Activated B cell treated with CpG ODN at 0.5 μM for 24 hours (primary cell): ENCODE measurements at places on chromosomes 1 and 21. TPM values are rescaled to one million over a fixed set of nuclear protein-coding genes. Genes with fewer than 3 reads are reported as not detected.

The KPRP gene
- total RNA-seq: not detected in 2 replicates

DNA sequence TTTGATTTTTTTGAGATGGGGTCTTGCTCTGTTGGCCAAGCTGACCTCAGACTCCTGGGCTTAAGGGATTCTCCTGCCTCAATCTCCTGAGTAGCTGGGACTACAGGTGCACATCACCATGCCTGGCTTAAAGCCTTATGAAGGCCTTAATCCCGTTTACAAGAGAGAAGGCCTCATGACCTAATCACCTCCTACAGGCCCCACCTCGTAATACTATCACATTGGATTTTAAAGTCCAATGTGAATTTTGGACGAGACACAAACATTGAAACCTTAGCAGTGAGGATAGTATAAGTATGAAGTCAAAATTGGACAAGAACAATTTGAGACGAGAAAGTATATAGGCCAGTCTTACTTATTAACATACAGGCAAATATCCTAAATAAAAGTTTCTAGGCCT lies 73.9 kb downstream of the MAST2 start:
- no peak overlapping the region for H3K27ac ChIP-seq
- peaks cover 11% of the 10 kb centered on the region for H3K27me3 ChIP-seq
- H3K4me1 ChIP-seq: peaks cover 7% of the 10 kb centered on the region
- H3K36me3 ChIP-seq: no peaks in the 10 kb centered on the region
- DNase-seq: no peak
- H3K4me3 ChIP-seq: no peak overlapping the region

GRCh38 chr1:182672487-182672836 lies 11.9 kb downstream of the RGS8 start:
- H3K4me1 ChIP-seq: peaks cover 17% of the 10 kb centered on the region
- no peak overlapping the region for H3K4me3 ChIP-seq
- H3K27ac ChIP-seq: no peak overlapping the region
- no peaks in the 10 kb centered on the region for H3K36me3 ChIP-seq

The EDN2 gene
- not detected in 2 replicates for total RNA-seq

DNA sequence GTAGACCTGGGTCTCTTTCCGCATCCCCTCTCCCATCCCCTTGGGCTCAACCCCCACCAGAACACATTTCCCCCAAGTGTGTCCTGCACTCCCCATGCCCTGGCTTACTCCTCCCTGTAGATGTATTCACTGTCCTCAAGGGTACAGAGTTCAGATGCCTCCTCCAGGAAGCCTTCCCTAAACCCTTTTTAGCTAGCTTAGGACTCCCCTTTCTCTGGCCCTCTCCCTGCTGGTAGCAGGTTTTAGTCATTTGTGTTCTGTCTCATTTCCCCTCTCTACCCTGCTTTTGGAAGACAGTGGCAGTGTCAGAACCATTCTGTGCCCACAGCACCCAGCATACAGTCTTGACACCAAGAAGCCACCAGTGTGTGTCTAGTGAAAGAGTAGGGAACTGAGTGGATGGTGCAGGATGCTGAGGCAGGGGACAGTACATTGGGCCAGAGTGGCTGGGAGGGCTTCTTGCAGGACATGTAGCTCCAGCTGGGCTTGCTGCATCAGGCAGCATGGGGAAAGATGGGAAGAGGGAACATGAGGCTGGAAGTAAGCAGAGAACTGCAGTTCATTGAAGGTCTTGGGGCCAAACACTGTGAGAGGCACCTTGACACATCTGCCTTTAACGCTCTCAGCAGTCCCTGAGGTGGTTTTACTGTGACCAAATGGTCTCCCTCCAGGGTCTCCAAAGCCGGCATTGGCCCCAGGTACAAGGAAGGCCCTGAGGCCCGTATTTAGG lies 2.5 kb downstream of the FOXO6 start:
- peak overlapping the region; percentile 7 for H3K4me3 ChIP-seq
- H3K36me3 ChIP-seq: no peaks in the 10 kb centered on the region
- peaks cover 31% of the 10 kb centered on the region for H3K4me1 ChIP-seq
- H3K27me3 ChIP-seq: peaks cover 38% of the 10 kb centered on the region

The LRRN2 gene
- total RNA-seq: not detected in 2 replicates

The C1orf87 gene
- not detected in 2 replicates for total RNA-seq

The BARHL2 gene
- total RNA-seq: not detected in 2 replicates

The CLCNKB gene
- total RNA-seq: not detected in 2 replicates

DNA sequence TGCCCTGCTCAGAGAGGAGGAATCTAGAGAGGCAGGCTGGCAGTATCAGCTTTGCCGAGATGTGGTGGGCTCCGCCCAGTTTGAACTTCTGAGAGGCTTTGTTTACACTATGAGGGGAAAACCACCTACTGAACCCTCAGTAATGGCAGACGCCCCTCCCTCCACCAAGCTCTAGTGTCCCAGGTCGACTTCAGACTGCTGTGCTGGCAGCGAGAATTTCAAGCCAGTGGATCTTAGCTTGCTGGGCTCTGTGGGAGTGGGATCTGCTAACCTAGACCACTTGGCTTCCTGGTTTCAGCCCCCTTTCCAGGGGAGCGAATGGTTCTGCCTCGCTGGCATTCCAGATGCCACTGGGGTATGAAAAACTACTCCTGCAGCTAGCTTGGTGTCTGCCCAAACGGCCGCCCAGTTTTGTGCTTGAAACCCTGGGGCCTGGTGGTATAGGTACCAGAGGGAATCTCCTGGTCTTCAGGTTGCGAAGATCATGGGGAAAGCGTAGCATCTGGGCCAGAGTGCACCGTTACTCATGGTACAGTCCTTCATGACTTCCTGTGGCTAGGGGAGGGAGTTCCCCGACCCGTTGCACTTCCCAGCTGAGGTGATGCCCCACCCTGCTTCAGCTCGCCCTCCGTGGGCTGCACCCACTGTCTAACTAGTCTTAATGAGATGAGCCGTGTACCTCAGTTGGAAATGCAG lies 43.6 kb downstream of the C21orf91 start:
- H3K4me3 ChIP-seq: peak overlapping the region; percentile 68
- no peaks in the 10 kb centered on the region for H3K27me3 ChIP-seq
- H3K27ac ChIP-seq: peak overlapping the region; percentile 42
- H3K36me3 ChIP-seq: no peaks in the 10 kb centered on the region
- DNase-seq: peak; percentile 25

DNA sequence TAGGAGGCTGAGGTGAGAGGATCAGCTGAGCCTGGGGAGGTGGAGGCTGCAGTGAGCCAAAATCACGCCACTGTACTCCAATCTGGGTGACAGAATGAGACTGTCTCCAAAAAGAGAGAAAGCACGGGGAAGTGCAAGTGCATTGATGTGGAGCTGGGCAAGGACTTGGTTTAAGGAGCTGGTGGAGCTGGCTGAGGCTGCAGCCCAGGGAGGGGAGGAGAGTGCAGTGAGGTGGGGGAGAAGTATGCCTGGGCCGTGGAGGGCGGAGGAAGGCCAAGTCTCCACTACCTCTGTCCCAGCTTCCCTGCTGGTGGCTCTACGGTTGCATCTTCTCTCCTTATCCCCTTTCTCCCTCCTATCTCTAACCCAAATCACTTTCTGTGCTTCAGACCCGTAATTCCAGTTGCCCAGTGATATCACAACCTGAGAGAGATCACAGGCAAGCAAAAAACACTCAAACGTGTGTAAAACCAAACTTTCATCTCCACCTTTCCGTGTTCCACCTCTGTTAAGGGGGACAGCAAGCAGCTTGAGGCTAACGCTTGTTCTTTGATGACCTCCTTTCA lies 11.1 kb downstream of the TOR3A start:
- no peak overlapping the region for H3K4me3 ChIP-seq
- peaks cover 90% of the 10 kb centered on the region for H3K36me3 ChIP-seq
- no peak for DNase-seq
- H3K4me1 ChIP-seq: peaks cover 22% of the 10 kb centered on the region
- no peaks in the 10 kb centered on the region for H3K27me3 ChIP-seq
- H3K27ac ChIP-seq: no peak overlapping the region

The CLCA4 gene
- not detected in 2 replicates for total RNA-seq

The BNIPL gene
- total RNA-seq: 1.00 and 1.2 TPM in 2 replicates

DNA sequence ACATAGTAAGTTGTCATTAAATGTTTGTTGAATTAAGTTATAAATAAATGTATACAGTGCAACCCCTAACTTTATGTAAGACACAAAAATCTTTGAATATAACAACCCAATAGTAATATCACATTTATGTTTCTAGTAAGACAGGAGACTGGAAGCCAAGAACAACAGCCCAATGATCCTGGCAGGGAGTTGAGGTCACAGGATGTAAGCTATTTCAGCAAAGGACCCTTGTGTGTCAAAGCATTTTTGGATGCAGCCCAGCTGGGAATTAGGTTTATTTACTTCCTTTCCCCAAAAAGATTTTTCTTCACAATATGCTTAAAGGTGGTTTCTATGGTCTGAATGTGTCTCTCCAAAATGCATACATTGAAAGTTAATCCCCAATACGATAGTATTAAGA lies 34.0 kb upstream of the ABCA4 start:
- no peaks in the 10 kb centered on the region for H3K4me1 ChIP-seq
- no peaks in the 10 kb centered on the region for H3K36me3 ChIP-seq
- no peak overlapping the region for H3K27ac ChIP-seq
- H3K4me3 ChIP-seq: no peak overlapping the region
- no peak for DNase-seq

The C2CD4D gene
- 0.15 TPM in 1 of 2 replicates, not detected in the other for total RNA-seq

- DNase-seq: no peak
- no peaks in the 10 kb centered on the region for H3K4me1 ChIP-seq
- H3K27ac ChIP-seq: no peak overlapping the region
- H3K36me3 ChIP-seq: no peaks in the 10 kb centered on the region
- no peak overlapping the region for H3K4me3 ChIP-seq
These were observed 205.5 kb downstream of the GPATCH2 start for GRCh38 chr1:217425422-217425821.

- H3K27me3 ChIP-seq: no peaks in the 10 kb centered on the region
- H3K36me3 ChIP-seq: no peaks in the 10 kb centered on the region
- no peak for DNase-seq
- no peak overlapping the region for H3K4me3 ChIP-seq
- H3K27ac ChIP-seq: no peak overlapping the region
These were observed 885 bp downstream of the OR2T10 start for GRCh38 chr1:248596615-248597014.

DNA sequence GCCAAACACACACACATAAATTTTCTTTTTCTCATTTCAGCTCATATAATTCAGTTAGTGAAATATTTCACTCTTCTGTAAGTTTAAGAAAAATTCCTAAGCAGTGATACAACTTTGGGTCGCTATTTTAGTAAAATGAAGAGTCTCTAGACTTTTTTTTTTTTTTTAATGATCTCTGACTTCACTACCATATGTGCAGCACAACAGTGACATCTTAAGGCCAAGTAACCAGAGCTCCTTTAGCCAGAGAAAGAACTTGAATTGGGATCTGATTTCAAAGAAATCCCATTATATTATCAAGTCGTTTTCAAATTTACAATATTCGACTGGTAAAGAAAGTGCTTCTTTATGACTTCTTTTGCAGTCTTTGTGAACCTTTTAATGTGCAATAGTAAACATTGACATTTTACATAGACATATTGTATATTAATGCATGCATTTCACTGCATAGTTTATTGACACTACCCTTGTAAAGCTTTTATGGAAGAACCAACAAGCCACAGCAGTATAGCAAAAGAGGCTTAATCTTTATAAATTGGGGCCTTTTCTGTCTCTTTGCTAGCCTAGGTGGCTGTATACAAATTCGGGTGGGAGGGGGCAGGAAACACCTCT lies 62.2 kb downstream of the LRRC40 start:
- no peaks in the 10 kb centered on the region for H3K4me1 ChIP-seq
- H3K36me3 ChIP-seq: peaks cover 17% of the 10 kb centered on the region
- no peak overlapping the region for H3K27ac ChIP-seq
- H3K27me3 ChIP-seq: no peaks in the 10 kb centered on the region
- H3K4me3 ChIP-seq: no peak overlapping the region
- DNase-seq: no peak

The CLCA2 gene
- total RNA-seq: not detected in 2 replicates

- DNase-seq: no peak
- H3K27me3 ChIP-seq: no peaks in the 10 kb centered on the region
- peaks cover 5% of the 10 kb centered on the region for H3K4me1 ChIP-seq
- H3K4me3 ChIP-seq: no peak overlapping the region
- H3K36me3 ChIP-seq: no peaks in the 10 kb centered on the region
These were observed 19.5 kb downstream of the LUZP1 start for GRCh38 chr1:23149114-23149513.

The TRABD2B gene
- not detected in 2 replicates for total RNA-seq

GRCh38 chr21:32887026-32887425 lies 115.5 kb upstream of the PAXBP1 start:
- no peak for DNase-seq
- no peak overlapping the region for H3K27ac ChIP-seq
- peaks cover 20% of the 10 kb centered on the region for H3K27me3 ChIP-seq
- H3K36me3 ChIP-seq: no peaks in the 10 kb centered on the region
- H3K4me1 ChIP-seq: no peaks in the 10 kb centered on the region
- no peak overlapping the region for H3K4me3 ChIP-seq

The SMIM11 gene
- total RNA-seq: 3.8 and 4.3 TPM in 2 replicates

The VASH2 gene
- 0.07 and 0.17 TPM in 2 replicates for total RNA-seq

DNA sequence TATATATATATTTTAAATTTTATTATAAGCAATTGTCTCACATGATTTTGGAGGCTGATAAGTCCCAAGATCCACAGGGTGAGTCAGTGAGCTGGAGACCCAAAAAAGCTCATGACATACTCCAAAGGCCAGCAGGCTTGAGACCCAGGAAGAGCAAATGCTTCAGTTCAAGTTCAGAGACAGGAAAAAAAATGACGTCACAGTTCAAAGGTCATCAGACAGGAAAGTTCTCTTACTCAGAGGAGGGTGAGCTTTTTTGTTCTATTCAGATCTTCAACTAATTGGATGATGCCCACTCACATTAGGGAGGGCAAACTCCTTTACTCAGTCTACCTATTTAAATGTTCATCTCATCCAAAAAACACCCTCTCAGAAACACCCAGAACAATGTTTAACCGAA lies 18.2 kb downstream of the RXRG start:
- H3K4me1 ChIP-seq: peaks cover 9% of the 10 kb centered on the region
- H3K27me3 ChIP-seq: peaks cover 23% of the 10 kb centered on the region
- H3K4me3 ChIP-seq: no peak overlapping the region
- no peak for DNase-seq

DNA sequence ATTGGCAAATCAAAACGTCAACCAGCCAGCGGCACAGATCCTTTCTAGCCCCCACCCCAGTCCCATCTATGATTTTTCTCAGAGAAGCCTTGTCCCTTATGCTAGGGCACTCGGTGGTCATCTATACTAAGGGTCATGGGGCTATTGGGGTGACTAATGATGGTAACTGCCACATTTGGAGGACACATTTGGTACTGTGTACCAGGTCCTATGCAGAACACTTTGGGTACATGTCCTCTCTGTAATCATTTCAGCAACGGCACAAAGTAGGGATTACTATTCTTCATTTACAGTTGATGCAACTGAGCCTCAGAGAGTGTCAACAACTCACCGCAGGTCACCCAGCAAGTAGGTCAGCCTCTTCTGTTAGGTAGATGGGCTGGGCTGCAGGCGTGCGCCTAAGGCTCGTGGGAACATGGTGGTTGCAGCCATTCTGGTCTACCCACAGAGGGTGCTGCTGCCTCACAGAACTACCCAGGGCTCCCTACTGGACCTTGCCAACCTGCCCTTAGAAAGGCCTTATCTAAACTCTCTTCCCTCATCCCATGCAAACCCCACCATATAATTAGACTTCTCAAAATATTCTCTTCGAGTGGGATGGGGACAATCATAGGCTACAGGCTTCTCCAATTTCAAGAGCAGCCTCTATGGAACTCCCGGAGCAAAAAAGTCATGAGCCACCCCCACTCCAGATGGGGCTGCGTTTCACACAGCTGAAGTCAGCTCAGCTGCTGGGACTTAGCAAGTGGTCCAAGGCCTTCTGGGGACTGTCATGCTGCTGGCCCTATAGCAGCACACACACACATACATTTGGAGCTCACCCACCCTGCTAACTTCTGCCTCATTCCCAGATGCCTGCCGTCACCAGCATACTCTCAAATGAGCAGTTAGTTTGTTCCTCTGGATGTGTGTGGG lies 5.8 kb upstream of the SDHB start:
- H3K36me3 ChIP-seq: no peaks in the 10 kb centered on the region
- no peak overlapping the region for H3K27ac ChIP-seq
- peaks cover 12% of the 10 kb centered on the region for H3K4me1 ChIP-seq
- H3K27me3 ChIP-seq: peaks cover 7% of the 10 kb centered on the region
- peak; percentile 33 for DNase-seq
- peak overlapping the region; percentile 15 for H3K4me3 ChIP-seq
